Activated CD8-positive, alpha-beta memory T cell treated with anti-CD3 and anti-CD28 coated beads, Interleukin-2, amount 50 U/mL, for 48 hours (primary cell): ENCODE measurements at places on chromosomes 7 and 10.
A peak's percentile ranks its signal among the peaks of the same experiment; 100 is the strongest.

- DNase-seq, result no peak
These were observed 7.7 kb upstream of the ITPRIP start for GRCh38 chr10:104345941-104346340.

- no peak for DNase-seq
These were observed 129.8 kb downstream of the EGFR start for GRCh38 chr7:55148571-55148970.

- no peak for DNase-seq
These were observed 63.8 kb upstream of the TEX47 start for GRCh38 chr7:88859288-88859687.

GRCh38 chr7:77665161-77665560 lies 31.1 kb upstream of the RSBN1L start:
- DNase-seq, result no peak

DNA sequence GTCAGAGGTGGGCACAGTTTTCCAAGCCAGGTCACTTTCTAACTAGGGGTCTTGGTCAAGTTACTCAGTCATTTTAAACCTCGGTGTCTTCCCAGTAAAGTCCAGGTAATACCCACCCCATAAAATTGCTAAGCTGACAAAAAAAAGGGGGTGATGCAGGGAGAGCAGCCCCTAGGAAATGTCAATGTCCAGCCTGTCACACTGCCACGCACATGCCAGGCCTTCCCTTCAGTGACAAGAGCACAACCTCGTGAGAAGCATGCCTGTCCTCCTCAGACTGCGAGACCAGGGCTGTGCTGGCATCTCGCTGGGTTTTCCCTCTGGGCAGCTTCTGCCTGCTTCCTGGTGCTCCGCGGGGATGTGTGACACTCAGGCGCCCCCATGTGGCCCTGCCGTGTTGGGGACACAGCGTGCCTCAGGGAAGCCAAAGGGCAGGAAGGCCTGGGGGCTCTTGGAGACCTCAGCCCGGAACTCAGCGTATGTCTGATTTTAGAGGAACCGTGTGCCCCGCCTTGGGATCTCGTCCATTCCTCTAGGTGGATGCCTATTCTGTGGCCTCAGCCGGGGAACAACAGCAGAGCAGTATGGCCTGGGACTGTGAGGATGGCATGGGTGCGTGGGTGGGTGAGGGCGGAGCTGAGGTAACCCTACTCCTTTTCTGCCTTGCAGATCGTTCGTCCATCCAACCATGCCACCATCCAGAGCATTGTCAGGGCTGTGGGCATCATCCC lies 10.2 kb upstream of the GDF2 start:
- peak; percentile 89 for DNase-seq

DNA sequence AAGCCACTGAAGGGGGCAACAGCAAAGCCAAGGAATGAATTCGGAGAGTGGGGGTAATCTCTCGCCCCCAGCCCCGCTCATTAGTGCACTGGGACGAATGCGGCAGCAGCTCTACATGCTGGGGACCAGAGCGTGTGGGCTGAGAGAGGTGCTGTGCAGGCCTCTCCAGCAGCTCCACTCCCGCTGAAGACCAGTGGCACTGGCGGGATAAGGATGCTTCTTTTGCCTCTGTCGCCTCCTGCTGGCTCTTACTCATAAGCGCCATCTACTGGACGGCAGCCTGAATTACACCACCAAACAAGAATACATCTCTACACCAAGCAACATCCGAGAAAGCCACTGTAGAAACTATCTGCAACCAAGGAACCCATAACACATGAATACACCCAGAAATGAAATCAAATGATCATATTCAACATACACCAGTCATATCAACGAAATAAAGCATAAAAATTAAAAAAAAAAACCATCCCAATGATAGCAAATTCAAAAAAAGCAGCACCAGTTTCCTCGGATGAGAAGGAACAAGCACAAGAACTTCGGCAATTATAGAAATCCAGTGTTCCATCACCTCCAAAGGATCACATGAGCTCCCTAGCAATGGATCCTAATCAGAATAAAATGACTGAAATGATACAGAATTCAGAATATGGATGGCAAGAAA lies 79.0 kb upstream of the TMEM168 start:
- DNase-seq, result peak; percentile 67

DNA sequence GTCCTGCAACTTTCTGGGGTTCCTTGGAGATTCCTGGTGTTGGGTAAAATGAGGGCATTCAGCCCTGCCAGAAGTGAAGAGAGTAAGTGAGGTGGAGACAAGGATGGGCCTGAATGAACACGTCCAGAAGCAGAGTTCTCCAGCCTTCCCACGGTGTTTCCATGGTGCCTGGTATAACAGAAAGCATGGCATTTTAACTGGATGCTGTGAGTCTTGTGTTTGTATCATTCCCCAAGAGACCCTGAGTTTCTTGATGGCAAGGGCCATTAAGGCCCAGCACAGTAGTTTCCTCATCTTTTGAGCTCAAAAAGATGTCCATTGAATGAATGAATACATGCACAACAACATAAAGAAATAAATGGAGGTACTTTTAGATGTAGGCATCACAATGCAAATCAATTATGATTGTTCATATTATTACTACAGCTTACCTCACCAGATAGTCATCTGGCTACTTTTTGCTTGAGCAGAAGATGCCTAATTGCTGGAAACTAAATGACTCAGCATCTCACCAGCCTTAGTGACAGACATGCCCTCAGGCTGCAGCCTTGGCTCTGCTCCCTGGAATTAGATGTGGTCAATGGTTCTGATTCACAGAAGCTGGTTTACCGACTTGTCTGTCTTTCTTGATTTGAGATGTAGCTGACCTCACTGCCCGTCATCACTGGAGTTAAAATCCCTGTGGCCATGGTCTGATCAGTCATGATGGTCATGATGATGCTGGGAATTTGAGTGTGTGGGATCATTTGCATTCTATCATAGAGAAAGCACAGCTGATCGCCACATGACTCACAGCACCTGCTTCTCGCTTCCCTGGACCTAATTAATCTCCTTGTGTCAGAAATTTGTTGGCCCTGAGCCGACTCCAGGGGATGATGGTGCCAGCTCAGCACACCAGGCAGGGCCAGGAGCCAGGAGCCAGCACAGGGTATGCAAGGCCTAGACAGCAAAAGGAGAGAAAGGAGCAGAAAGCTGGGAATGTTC lies 83.9 kb downstream of the CXCL12 start:
- no peak for DNase-seq

GRCh38 chr10:108966411-108966810 lies 956.9 kb downstream of the XPNPEP1 start:
- no peak for DNase-seq

DNA sequence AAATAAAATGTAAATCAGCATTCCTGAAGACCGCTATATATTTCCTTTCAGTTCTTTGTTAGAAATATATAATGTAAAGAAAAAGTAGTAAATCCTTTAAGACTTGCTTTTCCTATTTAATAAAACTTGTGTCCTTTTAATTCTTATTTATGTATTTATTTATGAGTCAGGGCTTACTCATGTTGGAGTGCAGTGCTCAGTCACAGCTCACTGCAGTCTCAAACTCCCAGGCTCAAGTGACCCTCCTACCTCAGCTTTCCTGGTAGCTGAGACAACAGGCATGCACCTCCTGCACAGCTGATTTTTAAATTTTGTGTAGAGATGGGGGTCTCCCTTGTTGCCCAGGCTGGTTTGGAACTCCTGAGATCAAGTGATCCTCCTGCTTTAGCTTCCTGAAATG lies 724.5 kb downstream of the ANKRD7 start:
- DNase-seq, result no peak

- DNase-seq, result no peak
These were observed 91.1 kb downstream of the CXCL12 start for GRCh38 chr10:44293842-44294241.

- DNase-seq, result no peak
These were observed 459.4 kb downstream of the GPAM start for GRCh38 chr10:111724121-111724520.

GRCh38 chr10:905503-905902 lies 26.0 kb downstream of the LARP4B start:
- no peak for DNase-seq

- no peak for DNase-seq
These were observed 120.2 kb downstream of the SORBS1 start for GRCh38 chr10:95440756-95441546.

DNA sequence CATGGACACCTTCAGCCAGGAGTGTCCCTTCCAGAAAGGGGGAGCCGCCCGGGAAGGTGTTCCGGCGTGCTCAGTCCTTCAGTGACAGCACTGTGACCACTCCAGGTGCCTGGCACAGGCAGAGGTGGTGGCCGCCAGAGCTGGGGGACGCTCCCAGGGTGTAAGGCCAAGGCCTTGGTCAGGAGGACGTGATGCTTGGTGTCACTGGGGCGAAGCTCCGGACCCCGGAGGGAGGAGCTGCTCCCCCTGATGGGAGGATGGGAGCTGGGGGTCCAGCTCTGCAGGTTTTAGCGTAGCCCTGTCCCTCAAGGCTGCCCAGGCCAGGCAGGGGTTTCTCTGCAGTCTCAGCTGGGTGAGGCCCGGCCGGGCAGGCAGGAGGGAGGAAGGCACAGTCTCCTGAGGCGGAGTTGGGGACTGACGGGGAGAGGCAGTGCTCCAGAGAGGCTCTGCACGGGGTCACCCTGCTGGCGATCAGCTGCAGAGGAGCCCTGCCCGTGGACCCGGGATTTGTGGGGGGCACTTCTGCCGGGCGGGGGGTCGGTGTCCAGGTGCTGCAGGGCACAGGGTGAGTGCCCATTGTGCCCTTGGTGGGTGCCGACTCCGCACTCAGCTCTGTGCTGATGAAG lies 56.5 kb upstream of the DNAJB6 start:
- no peak for DNase-seq

GRCh38 chr10:32033171-32033570 lies 23.1 kb downstream of the KIF5B start:
- no peak for DNase-seq

DNA sequence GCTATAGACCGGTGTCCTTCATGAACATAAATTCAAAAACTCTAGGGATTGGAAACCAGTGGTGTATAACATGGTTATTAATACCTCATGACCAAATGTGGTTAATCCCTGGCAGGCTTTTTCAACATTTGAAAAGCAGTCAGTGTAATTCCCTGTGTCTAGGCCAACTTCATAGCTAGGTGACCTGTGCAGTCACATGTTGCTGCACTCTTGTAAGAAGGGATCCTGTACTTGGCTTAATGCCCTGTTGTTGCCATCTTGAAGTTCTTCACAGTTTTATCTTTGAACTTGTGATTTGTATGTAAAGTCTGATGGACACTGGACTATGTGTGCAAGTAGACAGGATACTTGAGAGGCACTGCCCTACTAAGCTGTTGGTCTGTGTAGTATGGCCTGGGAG lies 39.7 kb downstream of the ZNF33A start:
- no peak for DNase-seq

DNA sequence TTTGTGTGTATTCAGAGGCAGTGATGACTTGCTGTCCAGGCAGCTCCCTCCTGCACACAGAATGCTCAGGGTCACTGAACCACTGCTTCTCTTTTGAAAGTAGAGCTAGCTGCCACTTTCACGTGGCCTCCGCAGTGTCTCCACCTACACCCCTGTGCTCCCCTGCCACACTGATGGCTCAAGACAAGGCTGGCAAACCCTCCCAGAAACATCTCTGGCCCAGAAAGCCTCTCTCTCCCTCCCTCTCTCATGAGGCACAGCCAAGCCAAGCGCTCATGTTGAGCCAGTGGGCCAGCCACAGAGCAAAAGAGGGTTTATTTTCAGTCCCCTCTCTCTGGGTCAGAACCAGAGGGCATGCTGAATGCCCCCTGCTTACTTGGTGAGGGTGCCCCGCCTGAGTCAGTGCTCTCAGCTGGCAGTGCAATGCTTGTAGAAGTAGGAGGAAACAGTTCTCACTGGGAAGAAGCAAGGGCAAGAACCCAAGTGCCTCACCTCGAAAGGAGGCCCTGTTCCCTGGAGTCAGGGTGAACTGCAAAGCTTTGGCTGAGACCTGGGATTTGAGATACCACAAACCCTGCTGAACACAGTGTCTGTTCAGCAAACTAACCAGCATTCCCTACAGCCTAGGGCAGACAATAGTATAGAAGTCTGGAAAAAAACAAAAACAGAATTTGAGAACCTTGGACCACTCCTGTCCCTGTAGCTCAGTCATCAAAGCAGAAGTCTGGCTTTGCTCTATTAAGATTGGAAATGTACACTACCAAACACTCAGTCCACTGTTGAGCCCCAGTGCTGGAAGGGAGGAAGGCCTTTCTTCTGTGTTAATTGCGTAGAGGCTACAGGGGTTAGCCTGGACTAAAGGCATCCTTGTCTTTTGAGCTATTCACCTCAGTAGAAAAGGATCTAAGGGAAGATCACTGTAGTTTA lies 15.8 kb downstream of the SCD start:
- DNase-seq, result no peak

DNA sequence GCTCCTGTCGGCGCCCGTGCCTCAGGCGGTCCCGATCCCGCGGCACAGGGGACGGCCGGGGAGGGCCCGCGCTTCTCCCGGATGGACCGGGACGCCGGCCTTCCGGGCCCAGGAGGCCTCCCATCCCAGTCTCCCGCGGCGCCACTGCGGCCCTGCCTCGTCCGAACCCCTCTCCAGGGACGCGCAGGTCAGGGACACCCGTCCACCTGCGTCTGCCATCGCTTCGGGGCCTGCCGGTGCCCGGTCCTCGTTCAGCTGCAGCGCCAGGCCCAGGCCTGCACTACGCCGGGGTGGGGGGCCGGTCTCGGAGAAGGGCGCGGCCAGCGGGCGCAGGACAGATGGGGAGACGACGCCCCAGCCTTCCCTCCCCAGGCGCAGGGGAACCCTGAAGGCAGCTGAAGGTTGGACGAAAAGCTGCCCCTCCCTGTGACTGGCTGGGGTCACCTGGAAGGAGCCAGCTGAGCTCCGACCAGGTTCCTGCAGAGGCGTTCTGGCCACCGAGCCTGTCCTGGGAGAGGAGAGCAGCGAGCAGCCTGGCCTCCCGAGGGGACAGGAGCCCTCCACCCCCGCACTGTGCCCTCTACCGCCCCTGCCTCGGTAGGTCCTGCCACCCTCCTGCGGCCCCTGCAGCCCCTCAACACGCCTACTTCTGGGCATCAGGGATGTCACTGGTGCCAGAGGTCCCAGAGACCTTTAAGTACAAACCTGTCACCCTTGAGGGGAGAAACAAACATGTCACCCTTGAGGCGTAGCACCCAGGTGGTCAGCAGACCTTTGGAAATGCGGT lies 84.3 kb downstream of the LANCL2 start:
- no peak for DNase-seq

GRCh38 chr10:46290101-46290886 lies 3.5 kb downstream of the ANTXRL start:
- DNase-seq, result peak; percentile 10

- DNase-seq, result no peak
These were observed 36.0 kb downstream of the MALSU1 start for GRCh38 chr7:23335136-23335535.

DNA sequence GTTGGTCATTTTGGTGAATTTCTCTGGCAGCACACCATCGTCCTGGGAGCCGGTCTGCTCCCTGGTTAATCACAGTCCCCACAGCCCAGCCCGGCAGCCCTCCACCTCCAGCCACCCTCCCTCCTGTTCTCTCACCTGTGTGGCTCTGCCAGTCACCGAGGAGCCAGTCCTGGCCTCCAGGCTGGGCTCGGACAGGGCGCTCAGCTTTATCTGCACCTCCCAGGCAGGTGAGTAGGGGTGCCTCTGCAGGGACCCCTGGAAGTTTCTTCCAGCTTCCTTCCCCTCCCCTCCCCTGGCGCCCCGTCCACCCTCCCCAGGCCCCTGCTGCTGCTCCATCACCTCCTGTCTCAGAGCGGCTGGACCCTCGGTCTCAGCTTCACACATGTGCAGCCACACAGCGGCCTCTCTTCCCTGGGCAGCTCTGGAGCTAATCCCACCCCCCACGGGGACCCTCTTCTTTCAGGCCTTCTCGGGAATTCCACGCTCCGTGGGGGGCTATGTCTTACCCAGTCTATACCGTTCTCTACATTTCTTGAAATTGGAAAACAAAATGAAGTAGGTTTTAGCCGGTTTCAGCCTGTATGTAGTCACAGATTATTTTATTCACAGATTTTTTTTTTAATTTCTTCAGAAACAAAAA lies 213.9 kb upstream of the PPP2R2D start:
- DNase-seq, result no peak

GRCh38 chr10:116913695-116914094 lies 64.4 kb downstream of the ENO4 start:
- DNase-seq, result no peak
